ENCODE measurements at places on chromosomes 7 and 10.

GRCh38 chr7:118104812-118105441 lies 79.0 kb upstream of the LSM8 start:
- DNase-seq, result no peak

GRCh38 chr7:8338206-8338605 lies 76.2 kb upstream of the ICA1 start:
- DNase-seq, result no peak

DNA sequence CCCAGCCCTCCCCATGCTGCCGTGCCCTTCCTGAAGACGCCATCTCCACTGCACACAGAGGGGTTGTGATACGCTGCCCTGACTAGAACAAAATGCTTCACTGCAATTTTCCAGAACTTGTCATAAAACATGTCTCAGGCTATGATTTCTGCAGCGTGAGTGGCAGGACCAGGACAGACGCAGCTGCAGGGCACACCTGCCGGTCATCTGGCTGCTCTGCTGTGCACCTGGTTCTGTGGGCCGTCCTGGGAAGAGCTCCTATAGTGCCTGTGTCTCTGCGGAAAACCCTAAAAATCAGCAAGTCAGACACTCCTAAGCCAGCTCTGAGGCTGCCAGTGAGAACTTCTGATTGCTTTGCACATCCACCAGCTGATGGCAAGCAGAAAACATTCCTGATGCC lies 39.7 kb upstream of the DIP2C start:
- no peak for DNase-seq

DNA sequence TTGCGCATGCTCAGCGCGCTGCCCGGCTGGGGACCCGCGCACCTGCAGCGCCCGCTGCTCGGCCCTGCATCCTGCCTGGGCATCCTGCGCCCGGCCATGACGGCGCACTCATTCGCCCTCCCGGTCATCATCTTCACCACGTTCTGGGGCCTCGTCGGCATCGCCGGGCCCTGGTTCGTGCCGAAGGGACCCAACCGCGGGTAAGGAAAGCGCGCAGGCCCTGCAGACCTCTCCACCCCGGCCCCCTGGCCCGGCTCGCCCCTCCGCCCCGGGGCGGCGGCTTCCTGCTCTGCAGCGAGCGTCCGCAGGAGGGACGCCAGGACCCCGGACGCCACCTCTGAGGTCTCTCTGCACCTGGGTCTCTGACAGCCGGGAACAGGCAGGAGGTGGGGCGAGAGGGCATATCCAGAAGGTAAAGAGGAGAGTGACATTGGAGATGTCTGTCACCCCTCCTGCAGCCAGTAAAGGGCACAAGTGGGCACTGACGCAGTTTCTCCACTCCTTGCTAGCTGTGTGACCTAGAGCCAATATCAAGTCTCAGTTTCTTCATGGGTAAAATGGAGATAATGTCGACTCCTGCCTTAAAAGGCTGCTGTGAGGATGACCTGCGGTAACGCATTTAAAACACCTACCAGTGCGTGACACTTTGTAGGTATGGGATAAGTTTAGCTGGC lies 338 bp downstream of the ATP6V0E2 start:
- DNase-seq, result no peak

DNA sequence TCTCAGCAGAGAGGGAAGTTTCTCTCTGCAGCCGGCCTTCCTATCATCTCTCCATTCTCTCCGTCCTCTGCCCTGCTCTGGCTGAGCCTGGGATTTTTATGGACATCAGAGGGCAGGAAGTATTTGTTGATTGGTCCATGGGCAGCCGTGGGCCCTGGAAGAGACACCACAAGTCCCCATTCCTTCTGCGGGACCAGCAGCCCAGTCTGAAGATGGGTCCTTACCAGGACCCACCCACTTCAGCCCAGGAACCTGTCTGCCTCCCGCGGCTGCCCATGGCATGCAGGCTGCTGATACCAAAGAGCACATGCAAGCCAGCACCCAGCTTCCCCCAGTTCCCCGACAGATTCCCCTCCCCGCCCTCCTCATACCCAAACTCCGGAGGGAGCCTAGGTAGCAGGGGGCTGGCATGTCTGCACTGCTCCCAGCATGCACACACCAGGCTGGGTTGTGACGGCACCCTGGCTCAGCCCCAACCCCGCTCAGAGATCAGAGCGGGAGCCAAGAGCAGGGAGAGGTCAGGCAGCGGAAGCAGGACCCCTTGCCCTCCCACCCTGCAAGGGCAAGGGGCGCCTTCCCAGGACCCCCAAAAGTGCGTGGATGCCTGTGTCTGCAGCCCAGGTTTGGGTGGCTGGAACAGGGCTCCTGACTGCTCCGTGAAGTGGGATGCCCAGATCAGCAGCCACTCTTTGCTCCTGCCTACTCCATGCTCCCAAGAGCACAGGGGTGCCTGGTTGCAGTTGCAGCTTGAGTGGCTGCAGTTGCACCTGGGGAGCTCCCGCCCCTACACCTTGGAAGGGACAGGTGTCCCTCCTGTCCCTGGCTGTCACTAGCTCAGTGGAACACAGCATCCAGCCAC lies 538.6 kb upstream of the POT1 start:
- no peak for DNase-seq

GRCh38 chr10:124730790-124731189 lies 13.4 kb downstream of the FAM53B start:
- DNase-seq, result no peak

DNA sequence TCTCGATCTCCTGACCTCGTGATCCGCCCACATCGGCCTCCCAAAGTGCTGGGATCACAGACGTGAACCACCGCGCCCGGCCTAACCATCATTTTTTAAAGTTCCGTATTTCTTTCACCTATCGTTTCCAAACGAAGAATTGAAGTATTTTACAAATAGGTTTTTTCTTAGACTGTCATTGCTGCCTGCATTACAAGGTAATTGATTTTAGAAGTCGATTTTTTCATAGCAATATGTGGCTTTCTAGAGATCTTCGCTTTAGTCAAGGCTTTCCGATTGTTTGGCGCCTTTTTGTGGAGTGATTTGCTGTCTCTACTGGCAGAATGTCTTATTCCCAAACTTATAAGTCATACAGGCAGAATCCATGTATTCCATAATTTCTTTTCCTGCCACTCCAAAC lies 109.2 kb downstream of the TRIL start:
- no peak for DNase-seq

All from stimulated activated CD4-positive, alpha-beta T cell treated with anti-CD3 and anti-CD28 coated beads, Interleukin-1b, Interleukin-23, amount 100 ng/mL, for 24 hours (primary cell).